Mammary epithelial cell (primary cell): ENCODE measurements at places on chromosomes 7 and 10. TPM values are rescaled to one million over a fixed set of nuclear protein-coding genes. Genes with fewer than 3 reads are reported as not detected.

- no peak for DNase-seq
These were observed 403.6 kb downstream of the SEMA3D start for GRCh38 chr7:84783141-84783778.

CDHR3 gene
- 3.2 TPM for total RNA-seq

SLC18A3 gene
- total RNA-seq = not detected

- DNase-seq = no peak
These were observed 768.6 kb downstream of the CNTNAP2 start for GRCh38 chr7:146885231-146885630.

DNA sequence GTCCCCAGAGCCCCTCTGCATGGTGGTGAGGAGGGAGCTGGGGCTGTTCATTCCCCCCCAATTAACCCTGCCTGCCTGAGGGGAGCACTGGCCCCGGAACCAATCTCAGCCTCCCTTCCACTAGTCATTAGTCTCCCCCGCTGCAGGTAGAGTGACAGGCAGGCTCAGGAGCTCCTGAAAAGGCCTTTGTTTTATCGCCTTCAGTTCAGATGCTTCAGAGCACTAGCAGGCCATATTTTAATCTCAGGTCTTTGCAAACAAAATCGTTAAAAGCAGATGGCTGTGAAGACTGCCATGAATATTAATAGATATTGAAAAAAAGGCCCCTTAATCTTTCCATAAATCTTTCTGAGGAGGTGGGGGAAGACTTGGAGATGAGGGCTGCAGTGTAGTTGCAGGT lies 250.7 kb downstream of the RPS24 start:
- no peak for DNase-seq

DNA sequence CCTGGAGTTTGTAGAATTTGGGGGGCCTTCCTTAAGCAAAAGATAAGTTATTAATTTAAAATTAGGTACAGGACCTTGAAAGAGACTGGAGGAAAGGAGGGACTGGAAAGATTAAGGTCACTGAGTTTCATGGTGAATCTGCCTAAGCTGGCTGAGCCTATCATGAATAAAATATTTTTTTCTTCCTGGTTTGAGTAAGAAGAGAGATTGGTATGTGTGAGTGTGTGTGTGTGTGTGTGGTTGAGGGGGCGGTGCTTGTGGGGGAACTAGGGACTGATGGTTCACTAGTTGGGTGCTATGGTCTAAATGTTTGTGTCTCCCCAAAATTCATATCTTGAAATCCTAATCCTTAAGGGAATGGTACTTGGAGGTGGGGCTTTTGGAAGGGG lies 142.5 kb upstream of the PRKCQ start:
- peak; percentile 47 for DNase-seq

GRCh38 chr10:104617831-104618230 lies 23.3 kb upstream of the SORCS3 start:
- DNase-seq = no peak

DNA sequence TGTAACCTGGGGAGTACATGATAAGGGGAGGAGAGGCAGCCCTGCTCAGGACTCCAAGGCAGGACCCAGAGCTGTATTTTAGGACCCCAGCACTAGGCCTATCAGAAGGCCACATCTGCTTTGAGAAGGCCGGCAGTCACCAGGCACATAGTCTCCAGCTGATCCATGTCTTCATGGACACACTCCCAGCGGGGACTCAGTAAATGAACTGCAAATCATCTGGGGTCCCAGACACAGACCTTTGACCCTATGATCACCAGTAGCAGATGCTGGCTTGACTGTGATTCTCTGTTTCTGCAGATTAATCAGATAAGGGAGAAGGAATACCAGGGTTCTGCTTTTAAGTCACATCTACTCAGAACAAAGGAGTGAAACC lies 341.4 kb upstream of the PODXL start:
- no peak for DNase-seq

- DNase-seq = peak; percentile 39
These were observed 22.3 kb downstream of the IMPDH1 start for GRCh38 chr7:128387216-128388144.

GRCh38 chr10:22690158-22690557 lies 24.2 kb downstream of the PIP4K2A start:
- DNase-seq = no peak

DNA sequence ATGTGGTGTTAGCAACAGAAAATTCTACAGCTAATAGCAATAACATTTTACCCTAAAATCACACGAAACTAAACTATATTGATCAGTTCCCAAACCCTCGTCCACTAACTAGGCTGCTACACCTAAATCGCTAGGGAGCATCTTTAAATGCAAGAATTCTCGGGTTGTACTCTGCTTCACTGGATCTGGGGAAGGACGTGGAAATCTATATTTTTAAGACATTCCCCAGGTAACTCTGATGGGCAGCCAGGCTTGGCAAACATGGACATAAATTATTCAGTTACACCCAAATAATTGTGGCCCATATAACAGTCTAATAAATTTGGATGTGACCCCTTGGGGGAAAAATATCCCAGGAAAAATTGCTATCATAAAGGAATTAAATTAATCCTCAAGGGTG lies 36.3 kb upstream of the NFE2L3 start:
- no peak for DNase-seq

- DNase-seq = no peak
These were observed 42.7 kb downstream of the LYZL2 start for GRCh38 chr10:30586828-30587227.

DNA sequence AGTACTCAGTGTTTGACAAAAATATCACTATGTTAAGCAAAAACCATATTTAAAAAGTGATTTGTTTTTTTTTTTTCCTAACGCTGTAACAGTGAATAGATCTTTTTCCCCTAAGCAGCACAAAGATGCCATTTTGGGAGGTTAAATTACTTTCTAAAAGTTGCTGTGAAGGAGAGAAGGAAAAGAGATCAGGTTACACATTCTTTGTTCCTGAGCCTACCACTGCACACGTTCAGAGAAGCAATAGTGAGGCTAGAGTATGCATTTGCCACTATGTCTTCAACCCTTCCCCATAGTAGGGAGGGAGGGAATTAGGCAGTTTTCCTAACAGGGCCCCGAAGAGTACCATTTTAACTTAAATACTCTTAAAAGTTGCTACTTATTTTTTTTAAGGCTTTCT lies 38.9 kb downstream of the BMPR1A start:
- peak; percentile 65 for DNase-seq

DNA sequence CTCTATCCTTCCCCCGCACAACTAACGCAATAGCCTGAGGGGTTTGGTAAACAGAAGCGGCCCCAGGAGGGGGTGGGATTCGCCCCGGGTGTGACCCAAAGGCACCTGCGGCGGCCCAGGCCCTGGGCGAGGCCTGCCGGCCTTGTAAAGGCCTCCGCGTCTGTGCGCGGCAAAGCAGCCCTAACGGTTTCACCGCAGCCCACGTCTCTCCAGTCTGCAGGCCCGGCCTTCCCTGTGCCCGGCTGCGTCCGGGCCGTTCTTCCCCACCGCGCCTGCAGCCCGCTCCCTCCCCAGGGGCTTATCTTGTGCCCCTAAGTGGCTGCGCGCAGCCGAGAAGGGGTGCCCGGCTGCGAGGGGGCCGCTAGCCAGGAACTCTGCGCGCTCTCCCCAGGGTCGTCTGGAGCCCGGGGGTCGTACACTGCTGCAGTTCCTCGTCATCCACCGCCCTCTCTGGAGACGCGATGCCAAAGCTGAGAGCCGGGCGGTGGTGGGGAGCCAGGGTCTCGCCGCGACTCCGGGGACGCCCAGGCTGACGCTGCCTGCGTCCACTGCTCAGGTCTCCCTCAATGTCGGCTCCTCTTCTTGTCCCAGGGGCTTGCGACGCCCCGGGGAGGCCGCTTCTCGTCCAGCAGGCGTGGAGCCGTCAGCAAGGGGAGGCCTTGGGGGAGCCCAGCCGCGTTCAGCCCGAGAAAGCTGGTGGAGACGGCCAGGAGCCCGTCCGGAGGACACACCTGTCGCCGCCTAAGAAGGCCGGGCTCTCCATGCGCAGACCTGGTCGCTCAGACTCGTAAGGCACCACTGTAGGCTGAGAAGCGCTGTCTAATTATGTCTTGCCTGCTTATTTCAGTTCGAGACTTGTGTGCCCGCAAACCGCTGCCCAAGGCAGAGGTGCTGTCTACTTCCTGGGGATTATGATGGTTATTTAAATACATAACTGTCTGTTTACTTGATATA lies 132.3 kb downstream of the SPAG6 start:
- DNase-seq = no peak
